ENCODE measurements at places on chromosomes 7 and 10.

- no peak for DNase-seq
Observed at GRCh38 chr7:135666156-135666555, 3.8 kb downstream of the STMP1 start.

DNA sequence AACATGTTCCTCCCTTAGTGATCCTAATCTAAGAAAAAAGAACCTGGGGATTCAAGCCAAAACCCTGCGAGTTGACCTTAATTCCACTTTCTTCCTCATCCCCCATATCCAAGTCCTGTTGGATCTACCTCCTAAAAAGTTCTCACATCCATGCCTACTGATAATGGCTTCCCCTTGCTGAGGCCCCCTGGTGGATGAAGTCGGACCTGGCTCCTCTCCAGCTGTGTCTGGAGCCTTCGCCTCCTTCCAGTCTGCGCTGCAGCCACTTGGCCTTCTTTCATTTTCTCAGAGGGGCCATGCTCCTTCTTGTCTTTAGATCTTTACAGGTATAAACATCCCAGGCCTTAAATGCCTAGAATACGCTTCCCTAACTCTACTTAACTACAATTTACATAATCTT, 8.1 kb downstream of the PDE1C start:
- no peak for DNase-seq

DNA sequence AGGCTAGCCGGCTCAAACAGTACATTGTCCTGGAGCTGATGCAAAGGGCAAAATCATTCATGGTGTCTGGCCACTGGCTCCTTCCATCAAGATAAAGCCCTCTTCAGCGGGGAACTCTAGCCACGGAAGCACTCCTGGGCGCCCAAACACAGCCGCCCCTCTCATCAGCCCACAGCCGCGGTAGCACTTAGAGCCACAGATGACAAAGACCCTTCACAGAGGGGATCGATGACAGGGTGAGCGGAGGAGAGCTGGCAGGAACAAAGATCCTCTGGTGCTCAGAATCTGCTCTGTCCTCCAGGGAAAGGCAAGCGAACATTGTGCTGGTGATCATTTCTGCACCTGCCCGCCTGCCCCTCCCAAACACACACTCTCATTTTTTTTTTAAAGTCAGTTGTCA, 222.2 kb upstream of the NRP1 start:
- no peak for DNase-seq

DNA sequence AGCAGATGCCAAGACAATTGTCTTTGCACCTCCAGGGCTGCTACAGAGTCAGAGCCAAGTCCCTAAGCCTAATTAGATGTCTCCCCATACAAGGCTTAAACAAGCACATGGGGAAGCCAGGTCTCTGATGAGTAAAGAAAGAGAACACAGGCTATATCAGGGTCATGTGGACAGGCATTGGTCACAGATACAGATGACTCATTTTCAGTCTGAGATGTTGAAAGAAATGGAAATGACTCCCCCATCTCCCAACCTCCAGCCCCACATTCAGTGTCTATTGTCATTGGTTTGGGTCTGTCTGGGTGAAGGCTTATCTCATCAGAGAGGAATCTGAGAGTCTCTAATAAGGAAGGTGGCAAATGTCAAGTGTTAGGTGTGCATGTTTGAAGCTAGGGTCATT, 290.1 kb upstream of the KIAA1217 start:
- no peak for DNase-seq

- DNase-seq = no peak
Observed at GRCh38 chr10:11208908-11209829, 191.5 kb downstream of the CELF2 start.

- no peak for DNase-seq
Observed at GRCh38 chr10:124541076-124541903, 79.7 kb downstream of the LHPP start.
